ENCODE measurements at places on chromosomes 4 and X.
A peak's percentile ranks its signal among the peaks of the same experiment; 100 is the strongest.

- no peak for DNase-seq
Observed at GRCh38 chrX:111779582-111779981, 96.4 kb upstream of the TRPC5OS start.

DNA sequence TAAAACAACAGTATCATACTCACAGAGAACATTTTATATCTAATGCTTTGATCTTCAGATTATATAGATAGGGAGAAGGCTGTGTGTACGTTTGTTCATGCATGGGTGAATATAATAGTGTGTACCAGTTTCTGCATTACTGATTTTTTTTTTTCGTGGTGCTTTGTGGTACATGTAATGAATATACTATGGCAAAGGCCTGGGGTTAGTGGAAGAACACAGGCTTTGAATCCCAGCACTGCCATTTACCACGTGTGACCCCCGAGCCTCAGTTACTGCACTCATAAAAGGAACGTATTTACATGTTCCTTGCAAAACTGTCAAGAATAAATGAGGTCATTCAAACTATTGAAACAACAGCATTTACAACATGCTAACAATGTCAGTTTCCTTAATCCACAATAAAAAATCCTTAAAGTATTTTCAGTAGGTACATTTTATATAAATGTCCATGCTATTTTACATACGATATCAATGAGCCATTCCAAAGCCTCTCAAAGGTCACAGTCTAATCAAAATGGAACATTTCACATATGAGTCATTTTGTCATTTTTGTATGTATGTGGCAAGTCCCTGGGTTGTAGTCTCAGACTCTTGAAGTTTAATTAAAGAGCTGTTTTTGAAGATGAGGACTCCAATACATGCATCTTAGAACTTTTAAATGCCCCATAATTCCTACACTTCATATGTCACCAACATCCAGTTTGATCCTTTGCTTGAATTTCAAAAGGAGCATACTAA, 242.8 kb downstream of the PPP3CA start:
- DNase-seq = no peak

DNA sequence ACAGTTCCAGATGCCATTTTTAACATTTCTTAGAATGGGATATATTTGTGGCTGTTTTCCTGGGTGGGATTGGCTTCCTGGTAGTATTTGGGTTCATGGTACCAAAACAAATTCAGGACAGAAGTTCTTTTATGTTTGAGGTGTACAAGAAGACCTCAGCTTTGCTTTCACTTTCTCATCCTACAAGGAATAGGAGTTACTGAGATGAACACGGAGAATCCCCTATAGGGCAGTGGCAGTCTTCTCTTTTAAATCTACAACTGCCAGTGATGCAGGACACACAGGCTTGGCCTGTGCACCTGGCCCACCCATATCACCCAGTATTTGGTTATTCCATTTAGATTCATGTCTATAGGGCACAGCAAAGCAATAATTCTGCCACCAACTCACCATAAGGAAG, 35.2 kb downstream of the SLC10A7 start:
- DNase-seq = no peak

- DNase-seq = peak; percentile 48
Observed at GRCh38 chr4:56908206-56909085, 746 bp downstream of the REST start.

GRCh38 chr4:76702440-76703122, 195.4 kb downstream of the SOWAHB start:
- no peak for DNase-seq

- no peak for DNase-seq
Observed at GRCh38 chrX:144896323-144896722, 351.0 kb upstream of the SPANXN1 start.

GRCh38 chr4:10168151-10168550, 51.6 kb upstream of the WDR1 start:
- DNase-seq = no peak

GRCh38 chrX:2829469-2830246, 928 bp downstream of the GYG2 start:
- DNase-seq = no peak

GRCh38 chrX:17414027-17414658, 39.1 kb downstream of the NHS start:
- DNase-seq = no peak

Data from NCI-H226 (cell line).